SJCRH30 (cell line): ENCODE measurements at places on chromosomes 3 and 15.
A peak's percentile ranks its signal among the peaks of the same experiment; 100 is the strongest.

- DNase-seq: peak; percentile 38
Observed at GRCh38 chr3:132346841-132347736, 29.9 kb downstream of the ACP3 start.

DNA sequence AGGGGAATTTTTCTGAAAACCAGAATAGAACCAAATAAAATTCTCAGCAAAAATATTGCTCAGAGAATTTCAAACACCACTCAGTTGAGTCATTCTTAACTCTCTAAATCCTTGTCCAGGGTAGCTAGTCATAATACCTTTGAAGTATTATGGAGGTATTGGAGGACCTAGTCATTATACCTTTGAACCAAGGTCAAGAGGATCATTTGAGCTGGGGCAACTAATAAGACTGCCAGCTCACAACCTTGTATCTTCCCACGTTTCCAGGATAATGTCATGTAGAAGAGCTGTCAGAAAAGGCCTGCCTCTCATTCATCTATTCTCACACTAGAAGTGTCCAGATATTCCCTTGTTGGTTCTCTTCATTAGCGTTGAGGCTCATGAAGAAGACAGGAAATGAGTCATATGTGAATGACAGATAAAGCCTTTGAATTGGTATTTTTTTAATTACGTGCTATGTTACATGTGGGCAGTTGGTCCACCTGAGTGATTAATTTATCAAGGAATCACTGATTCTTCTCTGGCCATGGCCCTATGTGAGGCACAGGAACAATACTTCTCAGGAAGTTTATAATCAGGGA, 48.3 kb downstream of the TOPAZ1 start:
- no peak for DNase-seq

DNA sequence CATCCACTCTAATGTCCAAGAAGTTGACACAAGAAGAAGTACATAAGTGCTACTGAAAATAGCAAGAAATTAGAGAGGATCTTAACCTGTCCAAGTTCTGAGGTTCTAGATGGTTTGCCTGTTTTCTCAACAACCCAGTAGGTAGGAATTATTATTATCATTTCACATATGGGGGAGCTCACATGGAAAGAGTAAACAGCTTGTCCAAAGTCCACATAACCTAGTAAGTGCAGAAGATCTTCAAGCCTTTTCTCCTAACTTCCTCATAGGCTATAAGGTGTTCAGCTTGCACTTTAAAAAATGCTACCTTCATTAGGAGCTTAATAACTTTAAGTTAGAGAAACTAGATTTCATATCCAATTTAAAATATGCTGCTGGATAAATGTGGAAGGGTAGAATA, 3.0 kb downstream of the SLC2A2 start:
- DNase-seq: no peak

DNA sequence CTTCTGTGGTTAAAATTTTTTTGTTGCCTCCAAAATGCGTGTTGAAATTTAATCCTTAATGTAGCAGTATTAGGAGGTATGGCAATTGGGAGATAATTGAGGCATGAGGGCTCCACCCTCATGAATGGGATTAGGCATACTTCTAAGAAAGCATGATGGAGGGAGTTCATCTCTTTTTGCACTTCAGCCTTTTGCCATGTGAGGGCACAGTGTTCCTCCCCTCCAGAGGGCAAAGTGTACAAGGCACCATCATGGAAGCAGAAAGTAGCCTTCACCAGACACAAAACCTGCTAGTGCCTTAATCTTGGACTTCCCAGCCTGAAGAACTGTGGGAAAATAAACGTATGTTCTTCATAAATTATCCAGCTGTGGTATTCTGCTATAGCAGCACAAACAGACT, 429.5 kb downstream of the ZIC1 start:
- DNase-seq: peak; percentile 5

- no peak for DNase-seq
Observed at GRCh38 chr3:130850044-130850797, 43.7 kb upstream of the ATP2C1 start.

DNA sequence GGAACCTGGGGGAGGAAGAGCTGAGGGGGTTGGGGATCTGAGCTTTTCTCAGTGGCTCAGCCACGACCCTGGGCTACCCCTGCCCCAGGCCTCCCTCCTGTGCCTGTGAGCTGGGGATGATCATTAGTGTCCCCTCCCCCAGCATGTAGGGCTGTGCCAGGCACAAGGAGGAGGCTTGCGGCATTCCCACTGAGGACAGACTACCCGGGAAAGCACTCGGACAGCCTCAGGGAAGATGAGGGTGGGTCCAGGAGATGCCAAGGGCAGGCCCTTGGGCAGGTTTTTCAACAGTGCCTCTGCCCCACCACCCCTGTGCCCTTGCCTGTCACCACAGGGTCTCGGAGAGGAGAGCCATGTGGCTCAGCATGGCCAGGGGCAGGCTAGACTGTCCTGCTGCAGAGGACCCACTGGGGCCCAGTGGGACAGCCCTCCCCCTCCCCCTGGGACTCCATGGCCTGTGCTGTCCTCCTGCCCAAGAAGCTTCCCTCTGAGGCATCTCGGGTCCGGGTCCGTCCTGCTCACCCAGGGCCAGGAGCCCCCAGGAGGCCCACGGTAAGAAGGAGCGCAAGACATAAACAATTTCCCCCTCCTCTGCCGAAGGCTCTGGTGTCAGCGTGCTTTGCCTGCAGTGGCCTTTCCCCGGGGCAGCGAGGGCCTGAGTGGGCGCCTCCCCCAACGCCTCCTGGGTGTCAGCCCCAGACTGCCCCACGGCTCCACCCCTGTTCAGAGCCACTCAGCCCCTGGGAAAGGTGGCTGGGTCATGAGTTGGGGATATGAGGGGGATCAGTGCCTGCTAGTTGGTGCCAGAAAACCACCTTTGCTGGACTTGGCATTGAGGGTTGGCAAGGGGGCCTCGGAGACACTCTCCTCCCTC, 192.5 kb downstream of the GOLGA6L6 start:
- DNase-seq: no peak

DNA sequence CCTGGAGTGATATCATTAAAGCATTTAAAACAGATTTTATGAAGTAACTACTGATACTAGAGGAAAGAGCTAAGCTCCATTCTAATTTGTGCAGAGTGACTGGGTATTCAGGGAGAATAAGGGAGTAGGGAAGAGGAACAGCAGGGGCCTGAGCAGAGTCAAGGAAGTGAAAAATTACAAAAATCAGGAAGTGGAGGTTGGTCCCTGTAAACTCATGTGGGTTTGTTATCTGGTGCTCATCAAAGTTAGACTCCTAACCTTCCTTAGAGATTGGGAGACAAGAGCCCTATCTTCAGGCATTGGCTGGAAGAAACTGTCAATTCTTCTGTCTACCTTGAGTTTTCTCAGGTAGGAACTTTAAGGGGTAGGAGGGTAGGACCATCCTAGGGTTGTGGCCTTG, 82.5 kb downstream of the NEK11 start:
- DNase-seq: no peak

DNA sequence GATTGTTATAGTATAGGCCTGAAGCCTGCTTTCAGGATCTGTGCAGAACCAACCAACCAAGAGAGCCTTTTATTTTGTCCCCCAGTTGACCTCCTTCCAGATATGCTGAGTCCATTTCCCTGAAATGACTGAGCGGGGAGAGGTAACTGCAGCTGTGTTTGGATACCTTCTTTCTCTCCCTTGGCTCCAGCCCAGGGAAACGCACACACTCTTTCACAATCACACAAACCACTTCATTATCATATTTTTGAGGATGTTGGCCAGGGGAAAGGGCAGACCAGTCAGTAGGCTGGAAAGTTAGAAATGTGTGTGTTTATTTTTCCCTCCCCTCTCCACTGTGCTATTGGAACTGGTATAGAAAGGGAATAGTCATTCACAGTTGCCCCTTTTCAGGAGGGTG, 417.7 kb upstream of the TBL1XR1 start:
- peak; percentile 58 for DNase-seq

GRCh38 chr3:180926526-180926925, 14.1 kb downstream of the FXR1 start:
- no peak for DNase-seq

GRCh38 chr3:31268868-31269267, 263.9 kb upstream of the STT3B start:
- DNase-seq: no peak

DNA sequence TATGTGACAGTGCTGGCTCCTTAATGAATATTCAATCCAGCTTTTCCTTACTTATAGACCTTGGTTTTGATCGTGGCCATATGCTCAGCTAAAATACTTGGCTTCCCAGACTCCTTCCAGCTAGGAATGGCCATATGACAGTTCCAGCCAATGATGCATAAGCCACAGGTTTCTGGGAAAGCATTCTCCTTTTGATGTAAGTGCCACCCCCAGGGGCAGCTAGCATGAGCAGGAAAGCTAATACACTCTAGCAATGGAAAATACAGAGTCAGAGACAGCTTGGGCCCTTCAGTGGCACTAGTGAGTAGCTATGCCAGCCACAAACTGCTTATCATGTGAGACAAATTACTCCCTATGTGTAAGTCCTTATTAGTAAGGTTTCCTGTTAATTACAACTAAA, 26.7 kb downstream of the TBC1D2B start:
- no peak for DNase-seq

DNA sequence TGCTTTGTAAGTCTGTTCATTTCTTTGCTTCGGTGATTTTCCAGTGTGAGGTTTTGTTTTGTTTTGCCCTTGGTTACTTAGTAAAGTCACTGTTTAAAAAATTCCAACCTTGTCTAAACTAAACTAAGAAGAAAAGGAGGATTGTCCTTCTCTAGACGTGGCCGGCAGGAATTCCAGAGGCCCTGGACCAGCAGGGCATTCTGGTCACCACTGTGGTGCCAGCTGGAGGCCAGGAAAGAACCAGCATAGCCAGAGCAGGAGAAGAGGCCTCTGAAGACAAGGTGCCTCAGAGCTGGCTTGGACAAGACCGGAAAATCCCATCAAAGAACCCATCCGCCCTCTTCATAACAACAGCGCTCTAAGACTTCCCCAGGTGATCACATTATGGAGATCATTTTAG, 8.2 kb downstream of the PLOD2 start:
- no peak for DNase-seq

- no peak for DNase-seq
Observed at GRCh38 chr3:156360083-156360482, 194.8 kb downstream of the SSR3 start.

DNA sequence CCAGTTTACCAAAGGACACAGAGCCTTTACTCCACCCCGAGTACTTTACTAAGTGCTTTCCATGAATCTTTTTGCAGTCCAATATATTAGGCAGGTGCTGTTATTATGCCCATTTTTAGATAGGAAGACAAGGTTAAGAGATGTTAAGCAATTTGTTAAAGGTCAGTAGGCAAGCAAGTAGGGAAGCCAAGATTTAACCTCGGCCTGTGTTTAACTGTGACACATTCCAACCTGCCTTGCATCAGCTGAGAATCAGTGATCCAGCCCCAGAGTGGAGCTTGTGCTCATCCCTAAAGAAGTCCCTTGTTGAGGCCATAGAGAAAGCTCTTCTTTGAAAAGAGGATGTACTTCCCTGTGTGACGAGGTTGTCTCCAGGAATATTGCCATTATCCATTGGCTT, 51.3 kb upstream of the C15orf61 start:
- no peak for DNase-seq

GRCh38 chr3:9946112-9947024, 5.8 kb downstream of the PRRT3 start:
- DNase-seq: no peak

DNA sequence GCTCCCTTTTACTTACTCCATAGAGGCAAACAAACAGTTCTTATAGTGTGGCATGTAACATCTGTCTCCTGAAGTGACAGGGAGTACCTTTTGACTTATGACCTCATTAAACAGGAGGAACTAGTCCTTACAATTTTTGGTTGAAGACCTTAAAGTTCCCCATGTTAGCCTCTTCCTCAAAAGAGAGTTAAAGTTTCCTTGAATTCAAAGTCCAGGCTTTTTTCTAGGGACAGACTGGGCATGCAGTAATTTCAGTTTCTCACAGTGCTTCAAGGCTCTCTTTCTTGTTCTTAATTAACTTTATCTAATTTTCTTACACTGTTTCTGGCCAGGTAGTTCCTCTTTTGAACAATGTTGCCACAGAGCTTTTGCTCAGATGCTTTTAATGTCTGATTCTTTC, 12.1 kb downstream of the GOLM2 start:
- DNase-seq: no peak

DNA sequence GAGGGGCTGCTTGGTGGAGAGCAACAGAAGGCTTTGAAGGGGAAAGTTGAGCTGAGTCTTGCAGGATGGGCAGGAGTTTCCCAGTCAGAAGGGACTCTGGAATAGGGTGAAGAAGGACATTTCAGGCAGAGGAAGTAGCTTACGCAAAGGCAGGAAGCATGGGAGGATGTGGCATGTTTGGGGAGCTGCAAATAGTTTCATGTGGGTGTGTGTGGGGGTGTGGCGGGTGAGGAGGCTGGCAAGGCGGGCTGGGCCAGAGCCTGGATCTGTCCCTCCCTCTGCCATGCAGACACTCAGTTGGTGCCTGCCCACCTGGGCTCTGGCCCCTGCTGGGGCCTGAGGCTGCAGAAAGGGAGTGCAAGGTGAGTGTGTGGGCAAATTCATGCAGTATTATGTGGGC, 10.4 kb downstream of the TEX264 start:
- no peak for DNase-seq

- no peak for DNase-seq
Observed at GRCh38 chr3:79047581-79047980, 720.2 kb downstream of the ROBO1 start.

DNA sequence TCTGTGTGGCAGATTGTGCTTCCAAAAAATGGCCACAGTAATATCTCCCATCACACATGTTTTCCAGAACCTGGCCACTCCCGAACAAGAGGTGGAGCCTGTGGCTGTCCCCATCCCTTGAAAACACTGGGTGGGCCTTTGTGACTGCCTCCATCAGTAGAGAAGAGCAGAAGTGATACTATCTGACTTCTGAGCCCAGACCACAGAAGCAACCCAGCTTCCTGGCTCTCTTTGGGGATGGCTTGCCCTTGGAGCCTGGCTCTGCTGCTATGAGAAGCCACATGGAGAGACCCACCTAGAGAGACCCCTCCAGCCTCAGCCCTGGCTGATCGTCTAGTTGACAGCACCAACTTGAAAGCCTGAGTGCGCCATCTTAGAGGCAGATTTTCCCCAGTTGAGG, 39.8 kb upstream of the CMTM8 start:
- no peak for DNase-seq

DNA sequence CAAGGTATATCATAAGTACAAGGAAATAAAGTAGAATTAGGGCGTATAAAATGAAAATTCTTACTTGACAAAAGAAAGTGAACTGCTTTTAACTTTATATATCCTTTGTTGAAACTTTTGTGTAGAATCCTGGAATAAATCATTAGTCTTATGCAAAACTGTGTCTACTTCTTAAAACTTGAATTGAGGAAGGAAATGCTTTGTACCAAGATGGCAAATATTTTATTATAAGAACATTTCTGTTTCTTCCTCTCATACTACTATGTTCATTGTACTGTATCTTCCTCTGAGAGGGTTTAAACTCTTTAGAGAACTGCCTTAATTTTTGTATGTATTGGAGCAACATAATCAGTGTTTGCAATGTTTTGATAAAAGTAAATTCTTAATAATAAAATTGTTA, 42.0 kb downstream of the RASA2 start:
- no peak for DNase-seq

DNA sequence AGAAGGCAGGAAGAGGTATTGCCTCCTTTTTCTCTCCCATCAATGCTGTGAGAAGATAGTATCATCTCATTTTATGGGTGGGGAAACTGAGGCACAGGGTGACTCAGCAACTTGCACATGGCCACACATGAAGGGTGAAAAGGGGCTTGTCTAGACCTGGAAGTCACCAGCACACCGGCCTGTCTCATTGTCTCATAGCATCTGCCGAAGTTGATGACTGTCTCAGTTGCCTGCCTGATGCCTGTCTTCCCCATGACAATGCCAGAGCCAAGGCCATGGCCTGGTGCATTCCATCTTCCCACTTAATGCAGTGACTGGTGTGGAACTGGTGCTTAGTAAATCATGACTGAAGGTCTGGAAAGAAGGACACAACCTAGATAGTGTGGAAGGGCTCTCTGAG, 27.9 kb upstream of the PRR23E start:
- DNase-seq: no peak
